ENCODE measurements at places on chromosomes 1 and 21.

DNA sequence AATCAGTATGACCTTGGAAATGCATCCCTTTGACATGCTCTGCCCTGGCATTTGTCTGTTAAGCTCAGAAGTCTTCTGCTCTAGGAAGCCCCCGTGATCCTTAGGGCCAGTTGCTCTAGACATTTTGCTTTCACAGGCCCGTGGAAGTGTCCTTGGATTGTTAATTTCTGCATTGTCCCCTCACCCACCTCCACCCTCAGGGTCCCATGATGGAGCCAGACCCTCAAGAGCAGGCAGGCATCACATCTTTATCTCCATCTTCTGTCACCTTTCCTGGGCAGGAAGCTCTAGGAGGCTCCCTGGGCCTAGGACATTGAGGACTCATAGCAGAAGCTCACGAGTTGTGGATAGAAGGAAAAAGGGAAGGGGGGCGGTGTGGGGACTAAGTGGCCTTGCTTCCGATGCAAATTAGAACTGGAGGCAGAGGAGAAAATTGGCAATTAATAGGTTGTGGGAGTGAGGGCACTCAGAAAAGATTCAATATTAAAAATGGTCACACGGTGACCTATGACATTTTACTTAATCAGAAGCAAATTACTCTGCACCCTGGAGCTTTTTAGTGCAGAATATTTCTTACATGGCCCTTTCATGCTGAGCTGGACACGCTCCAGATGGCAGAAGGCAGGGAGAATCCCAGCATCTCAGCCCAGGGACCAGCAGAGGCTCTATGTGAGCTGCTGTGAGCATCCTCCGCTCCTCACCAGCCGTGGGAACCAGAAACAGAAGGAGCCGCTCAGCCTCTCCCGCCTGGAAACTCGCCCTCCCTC, 185.0 kb downstream of the MATN1 start:
- DNase-seq: no peak

GRCh38 chr21:42381347-42381984, 14.4 kb downstream of the TMPRSS3 start:
- DNase-seq: no peak

- DNase-seq: no peak
Observed at GRCh38 chr1:115640384-115640783, 1.4 kb upstream of the VANGL1 start.

DNA sequence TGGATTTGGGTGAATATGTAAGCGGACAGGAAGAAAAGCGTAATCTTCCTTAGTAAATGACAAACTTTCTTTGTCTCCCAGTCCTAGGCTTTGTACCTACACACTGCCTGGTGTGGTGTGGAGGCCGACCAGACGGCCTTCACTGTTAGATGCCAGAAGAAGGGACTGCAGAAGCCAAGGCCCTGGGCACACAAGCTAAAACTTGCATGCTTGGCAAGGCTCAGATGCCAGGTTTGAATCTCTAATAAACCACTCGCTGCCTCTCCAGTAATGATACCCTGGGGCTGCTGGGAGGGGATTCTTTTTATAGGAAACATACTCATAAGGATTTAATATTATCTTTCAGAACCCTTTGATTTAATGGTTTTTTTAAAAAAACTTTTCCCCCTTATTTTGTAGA, 263.8 kb downstream of the PTPRC start:
- DNase-seq: no peak

DNA sequence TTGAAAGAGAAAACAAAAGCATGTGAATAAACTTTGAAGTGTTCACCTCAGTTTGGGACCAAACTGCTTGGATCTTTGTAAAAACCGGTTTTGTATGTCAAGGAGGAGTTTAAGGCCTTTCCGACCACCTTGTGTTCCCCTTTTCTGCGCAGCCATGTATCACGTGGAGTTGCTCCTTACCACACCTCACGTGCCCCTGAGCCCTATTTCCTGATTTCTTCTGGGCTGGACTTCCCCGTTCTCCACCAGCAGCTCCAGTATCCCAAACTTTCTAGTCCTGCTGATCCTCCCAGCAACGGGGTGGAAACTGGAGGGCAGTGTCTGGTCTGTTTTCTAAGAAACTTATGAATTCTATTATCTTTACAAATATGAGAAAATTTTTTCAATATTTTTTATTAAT, 1.6 kb upstream of the SH3D21 start:
- no peak for DNase-seq

- DNase-seq: no peak
Observed at GRCh38 chr1:177170756-177171535, at the start of gene BRINP2. TSS of gene BRINP2 (plus strand) at chr1:177170958. CDS start at chr1:177229877, 58,919 bp downstream.

- DNase-seq: no peak
Observed at GRCh38 chr1:150973836-150974579, 627 bp downstream of the CERS2 start.

GRCh38 chr21:44650265-44650972, 4.0 kb downstream of the KRTAP12-4 start:
- DNase-seq: no peak

DNA sequence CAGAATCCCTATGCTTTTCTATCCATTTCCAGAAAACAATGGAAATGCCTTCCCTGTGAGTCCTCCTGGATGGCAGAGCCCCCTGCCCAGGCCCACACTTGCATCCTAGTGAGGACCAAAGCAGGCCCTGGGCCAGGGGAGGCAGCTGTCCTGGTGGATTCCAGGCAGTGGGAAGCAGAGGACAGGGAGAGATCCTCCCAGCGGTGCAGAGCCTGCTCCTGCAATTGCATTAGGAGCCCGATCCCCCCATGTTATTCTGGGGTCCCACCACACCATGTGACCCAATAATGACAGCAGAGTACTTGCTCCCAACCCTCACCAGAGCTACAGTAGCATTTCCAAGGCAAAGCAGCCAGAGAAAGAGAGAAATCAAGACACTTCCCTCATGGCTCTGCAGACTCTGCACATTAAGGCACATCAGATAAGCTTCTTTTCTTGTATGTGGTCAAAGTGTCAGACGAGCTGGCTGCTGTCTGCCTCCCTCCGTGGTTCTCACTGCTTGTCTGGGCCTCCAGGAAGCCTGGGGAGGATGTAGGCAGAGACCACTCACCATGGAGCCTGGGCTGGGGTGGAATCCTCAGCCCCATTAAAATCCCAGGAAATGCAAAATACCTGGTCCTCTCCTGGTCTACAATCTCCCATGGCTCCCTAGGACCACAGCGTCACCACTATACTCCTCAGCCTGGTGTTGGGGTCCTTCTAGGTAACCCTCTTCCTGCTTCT, 54.9 kb upstream of the RUNX3 start:
- DNase-seq: no peak

- no peak for DNase-seq
Observed at GRCh38 chr1:25712299-25712970, 87.6 kb upstream of the SELENON start.

- DNase-seq: no peak
Observed at GRCh38 chr1:67514300-67514699, 84.1 kb upstream of the SERBP1 start.

DNA sequence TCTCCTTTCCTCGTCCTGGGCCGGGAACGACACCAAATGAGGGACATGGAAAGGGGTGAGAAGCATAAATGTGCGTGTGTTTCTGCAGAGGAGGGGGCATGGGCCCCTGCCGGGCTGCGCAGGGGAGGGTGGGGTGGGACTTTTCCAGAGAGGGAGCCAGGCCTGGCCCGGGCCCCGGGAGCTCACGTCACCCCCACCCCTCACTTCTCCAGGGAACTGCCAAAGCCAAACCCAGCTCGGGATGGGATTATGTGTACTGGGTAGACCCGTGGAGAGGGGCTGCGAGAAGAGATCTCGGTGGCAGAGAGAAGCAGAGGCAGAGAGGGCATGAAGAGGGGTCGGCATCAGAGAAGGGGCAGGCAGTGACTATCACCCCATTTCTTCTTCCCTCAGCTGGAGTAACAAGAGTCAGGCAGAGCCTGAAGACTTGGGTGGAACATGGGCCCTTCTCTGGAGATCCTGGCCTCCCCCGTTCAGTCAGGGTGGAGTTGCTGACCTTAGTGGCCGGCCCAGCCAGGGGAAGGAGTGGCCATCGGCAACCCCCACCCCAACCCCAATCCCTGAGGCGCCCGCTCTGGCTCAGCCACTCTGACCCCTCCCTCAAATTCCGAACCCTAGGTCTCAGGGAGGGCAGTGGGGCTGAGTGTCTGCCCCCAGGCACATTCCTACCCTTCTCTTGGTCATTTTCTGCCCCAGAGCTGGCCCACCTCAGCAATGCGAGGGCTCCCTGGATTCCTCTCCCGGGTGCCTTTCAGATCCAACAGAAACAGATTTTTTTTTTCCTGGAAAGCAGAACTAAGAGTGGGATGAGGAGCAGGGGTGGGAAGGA, 1.2 kb downstream of the ADAMTSL4 start:
- no peak for DNase-seq

GRCh38 chr1:27872802-27873551, 633 bp downstream of the THEMIS2 start:
- peak; percentile 17 for DNase-seq

Data from fibroblast of gingiva (primary cell).